NCI-H2107 (cell line): ENCODE measurements at places on chromosomes 6 and 20.

DNA sequence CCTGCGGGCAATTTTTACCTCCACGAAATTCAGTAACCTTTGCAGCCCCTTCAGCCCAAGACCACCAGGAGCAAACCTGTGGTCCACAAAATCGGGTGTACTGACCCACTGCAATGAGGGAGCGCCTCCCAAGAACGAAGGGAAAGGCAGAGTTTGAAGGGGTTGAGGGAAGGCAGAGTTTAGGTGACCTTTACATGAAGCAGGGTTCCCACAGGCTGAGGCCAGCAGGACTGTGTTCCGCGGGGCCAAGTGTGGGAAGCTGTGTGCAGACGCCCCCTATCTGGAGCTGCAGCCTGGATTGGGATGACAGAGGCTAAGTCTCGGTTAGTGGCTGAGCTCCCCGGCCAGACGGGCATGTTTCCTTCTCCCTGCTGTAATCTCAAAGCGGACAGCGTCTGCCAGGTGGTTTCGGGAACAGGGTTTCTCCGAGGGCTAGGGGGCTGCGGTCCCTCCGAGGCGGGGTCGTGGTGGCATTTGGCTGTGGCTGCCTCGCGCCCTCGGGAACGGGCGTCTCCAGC, 826 bp upstream of the PYGB start:
- no peak for DNase-seq

- DNase-seq, result no peak
These were observed 55.6 kb downstream of the KIAA0408 start for GRCh38 chr6:127403636-127404035.

GRCh38 chr20:44532981-44533331, 11.1 kb upstream of the SERINC3 start:
- no peak for DNase-seq

- DNase-seq, result no peak
These were observed 45.8 kb downstream of the CLIC5 start for GRCh38 chr6:45969883-45970282.

DNA sequence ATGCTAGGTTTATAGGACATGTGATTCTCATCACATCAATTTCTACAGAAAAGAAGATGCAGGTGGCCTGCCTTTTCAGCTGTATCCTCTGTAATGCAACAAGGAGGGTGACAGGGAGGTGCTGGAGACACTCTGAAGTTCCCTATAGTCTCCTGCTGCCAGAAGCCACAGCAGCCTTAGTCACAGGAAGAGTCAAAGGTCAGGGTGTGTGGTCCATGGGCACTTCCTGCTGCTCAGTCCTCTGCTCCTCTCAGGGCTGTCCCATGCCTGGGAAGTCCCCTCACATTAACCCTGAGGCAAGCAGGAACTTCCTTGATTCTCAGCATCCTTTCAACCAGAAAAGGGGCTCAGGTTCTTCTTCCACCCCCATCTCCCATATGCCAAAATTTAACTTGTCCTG, 144.8 kb upstream of the FOXA2 start:
- no peak for DNase-seq

DNA sequence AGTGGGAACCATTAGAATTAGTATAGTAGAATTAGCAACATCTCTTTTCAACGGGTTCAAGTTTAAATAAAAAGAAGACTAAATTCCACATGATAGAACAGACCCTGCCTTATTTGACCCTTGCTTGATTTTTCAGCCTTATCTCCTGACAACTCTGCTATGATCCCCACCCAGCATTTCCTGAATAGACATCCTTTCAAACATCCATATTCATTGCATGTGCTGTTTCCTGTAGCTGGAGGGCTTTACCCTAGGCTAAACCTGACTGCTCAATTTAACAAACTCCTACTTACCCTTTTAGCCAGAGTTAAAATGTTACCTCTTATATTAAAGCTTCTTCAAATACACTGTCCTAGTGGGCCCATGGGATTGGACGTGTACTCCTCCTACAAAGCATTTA, 594.8 kb upstream of the ARID1B start:
- DNase-seq, result no peak

GRCh38 chr6:81812401-81812800, 59.9 kb upstream of the TENT5A start:
- no peak for DNase-seq
